ENCODE measurements at places on chromosomes 11 and 22.

GRCh38 chr11:20277014-20277413, 86.5 kb upstream of the HTATIP2 start:
- DNase-seq, result no peak

- no peak for DNase-seq
Measured at GRCh38 chr11:44028816-44029506, 18.8 kb upstream of the ACCSL start.

DNA sequence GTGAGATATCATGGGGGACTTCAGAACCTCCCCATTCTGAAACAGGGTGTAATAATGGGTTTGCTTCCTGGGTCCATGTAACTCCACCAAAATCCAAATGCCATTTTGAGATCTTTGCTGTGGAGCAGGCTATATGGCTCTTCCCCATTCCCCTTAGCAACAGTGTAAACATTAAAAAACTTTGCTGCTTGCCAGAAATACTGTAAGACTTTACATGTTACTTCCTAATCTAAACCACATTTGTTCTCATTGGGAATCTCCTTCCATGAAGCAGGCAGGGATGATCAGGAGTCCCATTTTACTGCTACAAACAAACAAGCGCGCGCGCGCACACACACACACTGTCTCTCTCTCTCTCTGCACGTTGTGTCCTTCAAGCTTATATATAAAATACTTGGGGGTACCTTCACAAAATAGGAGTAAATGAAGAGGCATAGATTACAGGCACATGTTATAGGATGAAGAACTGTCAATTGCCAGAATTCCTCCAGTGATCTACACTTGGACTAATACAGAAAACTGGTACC, 86.5 kb downstream of the ANO3 start:
- no peak for DNase-seq

- no peak for DNase-seq
Measured at GRCh38 chr11:6541356-6541755, 44.3 kb downstream of the DNHD1 start.

GRCh38 chr11:93034031-93034722, 64.7 kb downstream of the MTNR1B start:
- DNase-seq, result no peak

- no peak for DNase-seq
Measured at GRCh38 chr11:120288021-120288420, 37.1 kb upstream of the TLCD5 start.

DNA sequence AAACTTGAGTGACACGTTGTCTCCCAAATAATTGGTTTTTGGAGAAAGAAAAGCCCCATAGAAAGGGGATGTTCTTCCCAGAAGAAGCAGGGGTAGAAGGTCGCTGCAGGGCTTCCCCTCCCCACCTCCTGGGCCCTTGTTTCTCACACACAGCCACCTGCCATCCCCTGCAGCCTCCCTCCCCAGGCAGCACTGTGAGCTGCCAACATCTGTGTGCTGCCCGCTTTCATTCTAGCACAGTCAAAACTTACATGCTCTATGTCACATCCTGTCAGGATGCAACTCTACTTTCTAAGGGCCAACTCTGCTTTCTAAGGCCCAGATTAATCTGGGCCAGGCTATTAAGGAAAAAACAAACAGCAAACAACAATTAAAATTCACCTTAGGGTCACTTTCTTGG, 309.4 kb upstream of the ZC3H12C start:
- DNase-seq, result no peak

DNA sequence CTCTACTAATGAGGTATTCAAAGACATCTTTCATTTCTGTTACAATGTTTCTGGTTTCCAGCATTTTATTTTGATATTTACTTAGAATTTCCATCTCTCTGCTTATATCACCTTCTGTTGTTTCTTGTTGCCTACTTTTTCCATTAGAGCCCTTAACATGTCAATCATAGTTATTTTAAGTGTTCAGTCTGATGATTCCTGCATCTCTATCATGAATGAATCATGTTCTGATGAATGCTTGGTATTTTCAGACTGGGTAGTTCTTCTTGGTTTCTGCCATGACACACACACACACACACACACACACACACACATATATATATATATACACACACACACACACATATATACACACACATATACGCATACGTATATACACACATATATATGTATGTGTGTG, 486.4 kb upstream of the ISX start:
- no peak for DNase-seq

GRCh38 chr11:108793138-108793537, 128.3 kb downstream of the DDX10 start:
- no peak for DNase-seq

DNA sequence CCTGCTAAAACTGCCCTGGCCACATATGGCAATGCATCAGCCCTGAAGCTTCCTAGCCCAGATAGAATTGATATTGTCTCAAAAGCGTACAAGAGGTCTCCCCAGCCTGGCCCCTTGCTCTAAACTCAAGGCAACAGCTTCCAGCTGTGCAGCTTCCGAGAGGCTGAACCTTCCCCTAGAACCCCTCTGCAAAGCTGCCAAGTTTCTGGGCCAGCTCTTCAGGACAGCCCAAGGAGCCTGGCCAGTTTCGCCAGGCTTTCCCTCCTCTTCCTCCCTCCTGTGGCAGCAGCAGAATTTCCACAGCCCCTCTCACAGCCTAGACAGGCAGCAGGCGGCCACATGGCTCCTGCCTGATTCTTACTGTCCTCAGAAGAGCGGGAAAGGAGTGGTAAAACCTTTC, 34.5 kb downstream of the NUMA1 start:
- no peak for DNase-seq

- DNase-seq, result no peak
Measured at GRCh38 chr11:116046127-116046526, 541.9 kb upstream of the CADM1 start.

- no peak for DNase-seq
Measured at GRCh38 chr11:91272089-91272488, 952.5 kb upstream of the FAT3 start.

DNA sequence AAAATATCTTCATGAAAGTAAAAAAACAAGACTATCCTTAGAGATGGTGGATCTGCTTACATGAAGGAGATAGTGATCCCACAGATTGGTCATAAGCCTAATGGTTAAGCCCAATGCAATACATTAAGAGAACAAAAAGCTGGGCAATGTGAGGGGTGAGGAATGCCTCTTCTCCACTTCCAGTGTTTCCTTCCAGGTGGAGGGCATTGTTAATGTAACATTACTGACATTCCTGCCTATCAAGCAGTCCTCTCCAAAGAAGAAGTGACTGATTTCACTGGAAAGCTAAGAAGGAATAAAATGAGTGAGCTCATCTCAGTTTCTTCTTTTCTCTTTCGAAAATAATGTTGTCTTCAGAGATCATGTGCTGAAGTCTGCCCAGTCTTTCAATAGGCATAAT, 207.8 kb downstream of the RAB38 start:
- no peak for DNase-seq

- no peak for DNase-seq
Measured at GRCh38 chr11:87134524-87135106, 96.9 kb downstream of the TMEM135 start.

DNA sequence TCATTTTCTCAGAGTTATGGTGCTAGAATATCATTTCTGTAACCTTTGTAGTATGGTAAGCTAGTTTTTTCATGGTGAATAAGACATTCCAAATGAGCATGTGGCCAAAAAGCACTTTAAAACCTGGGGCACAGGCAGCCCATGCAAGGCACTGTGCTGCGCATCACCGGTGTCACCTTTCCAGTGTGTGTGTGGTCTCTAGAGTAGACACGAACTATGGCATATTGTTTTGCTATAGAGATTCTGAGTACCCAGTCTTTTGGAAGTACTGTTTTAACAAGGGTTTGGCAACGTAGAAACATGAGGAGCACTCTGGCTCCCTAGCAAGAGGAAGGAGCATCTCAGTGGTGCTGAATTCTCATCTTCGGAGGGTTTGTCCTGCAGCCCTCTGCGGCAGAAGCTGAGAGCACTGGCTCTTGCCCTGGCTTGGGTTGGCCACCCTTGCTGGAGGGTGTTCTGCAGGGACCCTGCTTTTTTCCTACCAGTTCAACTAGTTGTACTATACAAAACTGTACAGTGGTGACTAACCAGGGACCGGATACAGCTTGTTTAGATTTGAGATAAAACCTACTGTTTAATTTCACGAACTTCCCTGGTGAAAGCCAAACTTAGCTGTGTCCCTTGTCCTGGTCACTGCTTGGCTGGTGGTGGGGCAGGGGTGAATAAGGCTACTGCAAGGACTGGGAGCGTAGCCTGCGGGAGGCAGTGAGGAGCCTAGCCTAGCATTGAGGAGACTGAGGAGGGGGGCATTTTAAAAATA, 135.7 kb downstream of the ATXN10 start:
- no peak for DNase-seq
